ENCODE measurements at places on chromosomes 4 and X. TPM values are rescaled to one million over a fixed set of nuclear protein-coding genes. Genes with fewer than 3 reads are reported as not detected.

DCAF8L2 gene
- total RNA-seq, result not detected

PCDH7 gene
- under 0.01 TPM for total RNA-seq

NPY1R gene
- not detected for total RNA-seq

TSPAN7 gene
- total RNA-seq, result 9.6 TPM

CITED1 gene
- total RNA-seq, result 0.16 TPM

CXCL11 gene
- total RNA-seq, result 5.7 TPM

KCTD8 gene
- total RNA-seq, result 2.3 TPM

CTAG2 gene
- total RNA-seq, result not detected

ZNF732 gene
- total RNA-seq, result 0.81 TPM

UGT2B17 gene
- not detected for total RNA-seq

PNCK gene
- not detected for total RNA-seq

PLAC1 gene
- under 0.01 TPM for total RNA-seq

HTN3 gene
- not detected for total RNA-seq
